ENCODE measurements at places on chromosomes 16 and 17. TPM values are rescaled to one million over a fixed set of nuclear protein-coding genes. Genes with fewer than 3 reads are reported as not detected.

The DNAH9 gene
- total RNA-seq = 7.2 TPM

The RIPOR1 gene
- total RNA-seq = 66.3 TPM

The HEATR9 gene
- total RNA-seq = not detected

The TEX19 gene
- total RNA-seq = not detected

The DPEP3 gene
- 0.14 TPM for total RNA-seq

The KIF18B gene
- total RNA-seq = not detected

The CTRB2 gene
- not detected for total RNA-seq

The UQCRC2 gene
- 97.1 TPM for total RNA-seq

The HMOX2 gene
- total RNA-seq = 30.5 TPM

The CHMP1A gene
- 59.4 TPM for total RNA-seq

The ERI2 gene
- total RNA-seq = 0.88 TPM

The ESRP2 gene
- total RNA-seq = 0.70 TPM

The CLEC18A gene
- not detected for total RNA-seq

The RNF222 gene
- not detected for total RNA-seq

The KRT9 gene
- total RNA-seq = not detected

The HOXB5 gene
- total RNA-seq = 0.55 TPM

The SCN4A gene
- 0.24 TPM for total RNA-seq

The SULT1A2 gene
- total RNA-seq = 0.46 TPM

The ADAMTS18 gene
- total RNA-seq = not detected

- H3K27ac ChIP-seq = no peak overlapping the region
- DNase-seq = no peak
- no peaks in the 10 kb centered on the region for H3K36me3 ChIP-seq
- H3K27me3 ChIP-seq = peaks cover 13% of the 10 kb centered on the region
Measured at GRCh38 chr17:72334205-72334604, 213.4 kb downstream of the SOX9 start.

GRCh38 chr16:88768071-88768783, 16.8 kb downstream of the PIEZO1 start:
- peak overlapping the region; percentile 65 for H3K27ac ChIP-seq
- no peaks in the 10 kb centered on the region for H3K36me3 ChIP-seq
- H3K27me3 ChIP-seq = no peaks in the 10 kb centered on the region
- H3K4me1 ChIP-seq = peaks cover 10% of the 10 kb centered on the region

- no peak overlapping the region for H3K4me3 ChIP-seq
- no peaks in the 10 kb centered on the region for H3K36me3 ChIP-seq
- no peaks in the 10 kb centered on the region for H3K27me3 ChIP-seq
Measured at GRCh38 chr17:77611791-77612502, 346.6 kb upstream of the TNRC6C start.

GRCh38 chr17:56309897-56310296, 156.6 kb downstream of the ANKFN1 start:
- no peaks in the 10 kb centered on the region for H3K4me1 ChIP-seq
- H3K36me3 ChIP-seq = no peaks in the 10 kb centered on the region
- H3K4me3 ChIP-seq = no peak overlapping the region
- DNase-seq = no peak
- H3K27me3 ChIP-seq = no peaks in the 10 kb centered on the region

- no peaks in the 10 kb centered on the region for H3K36me3 ChIP-seq
- no peak for DNase-seq
- H3K4me3 ChIP-seq = no peak overlapping the region
- H3K27me3 ChIP-seq = no peaks in the 10 kb centered on the region
- no peaks in the 10 kb centered on the region for H3K4me1 ChIP-seq
Measured at GRCh38 chr16:71552698-71553503, 24.0 kb downstream of the TAT start.

- no peaks in the 10 kb centered on the region for H3K27me3 ChIP-seq
- H3K36me3 ChIP-seq = no peaks in the 10 kb centered on the region
- no peak for DNase-seq
- no peak overlapping the region for H3K27ac ChIP-seq
- H3K4me3 ChIP-seq = no peak overlapping the region
Measured at GRCh38 chr16:81928975-81929374, 82.3 kb downstream of the SDR42E1 start.

GRCh38 chr16:86016201-86016965, 117.4 kb downstream of the IRF8 start:
- H3K27me3 ChIP-seq = no peaks in the 10 kb centered on the region
- H3K4me3 ChIP-seq = no peak overlapping the region
- H3K4me1 ChIP-seq = no peaks in the 10 kb centered on the region
- no peaks in the 10 kb centered on the region for H3K36me3 ChIP-seq

DNA sequence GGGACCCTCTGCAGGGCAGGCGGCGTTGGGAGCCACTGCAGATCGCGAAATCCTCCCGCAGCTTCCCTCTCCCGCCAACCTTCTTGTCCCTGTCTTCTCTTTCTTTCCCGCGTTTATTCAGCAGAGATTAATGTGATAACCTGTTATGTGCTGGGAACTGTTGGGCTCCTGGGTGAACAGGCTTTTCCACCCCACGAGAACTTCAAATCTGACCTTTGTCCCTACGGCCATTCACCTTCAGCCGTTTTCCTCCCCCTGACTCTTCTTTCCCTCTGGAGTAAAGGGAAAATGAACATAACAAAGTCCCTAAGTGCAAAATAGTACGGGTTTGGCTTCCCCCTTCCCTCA, 15.2 kb upstream of the KPNA2 start:
- DNase-seq = no peak
- H3K4me3 ChIP-seq = peak overlapping the region; percentile 48
- H3K4me1 ChIP-seq = no peaks in the 10 kb centered on the region
- H3K27ac ChIP-seq = peak overlapping the region; percentile 94
- no peaks in the 10 kb centered on the region for H3K36me3 ChIP-seq
- H3K27me3 ChIP-seq = no peaks in the 10 kb centered on the region

DNA sequence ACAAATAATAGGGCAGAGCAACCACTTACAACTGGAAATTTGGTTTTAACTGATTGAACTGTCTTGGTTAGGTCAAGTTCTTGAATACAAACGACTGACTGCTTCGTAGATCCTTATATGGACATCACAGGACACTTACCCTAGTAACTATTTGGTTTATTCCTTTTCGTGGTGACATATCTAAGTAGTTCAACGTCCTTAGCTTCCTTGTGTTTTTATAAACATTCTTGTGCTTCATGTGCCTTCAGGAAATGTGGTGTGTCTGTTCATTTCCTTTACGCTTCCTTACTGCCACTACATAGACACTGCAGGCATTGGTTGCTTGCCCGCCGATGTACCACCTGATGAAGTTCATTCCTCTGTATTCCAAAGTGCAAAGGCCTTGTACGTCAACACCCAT, 59.3 kb downstream of the USP10 start:
- H3K4me3 ChIP-seq = no peak overlapping the region
- no peak overlapping the region for H3K27ac ChIP-seq
- no peak for DNase-seq
- no peaks in the 10 kb centered on the region for H3K4me1 ChIP-seq

- H3K4me1 ChIP-seq = no peaks in the 10 kb centered on the region
- no peaks in the 10 kb centered on the region for H3K36me3 ChIP-seq
- no peak overlapping the region for H3K27ac ChIP-seq
- no peak overlapping the region for H3K4me3 ChIP-seq
- no peaks in the 10 kb centered on the region for H3K27me3 ChIP-seq
Measured at GRCh38 chr16:47395733-47396498, 64.9 kb downstream of the ITFG1 start.

DNA sequence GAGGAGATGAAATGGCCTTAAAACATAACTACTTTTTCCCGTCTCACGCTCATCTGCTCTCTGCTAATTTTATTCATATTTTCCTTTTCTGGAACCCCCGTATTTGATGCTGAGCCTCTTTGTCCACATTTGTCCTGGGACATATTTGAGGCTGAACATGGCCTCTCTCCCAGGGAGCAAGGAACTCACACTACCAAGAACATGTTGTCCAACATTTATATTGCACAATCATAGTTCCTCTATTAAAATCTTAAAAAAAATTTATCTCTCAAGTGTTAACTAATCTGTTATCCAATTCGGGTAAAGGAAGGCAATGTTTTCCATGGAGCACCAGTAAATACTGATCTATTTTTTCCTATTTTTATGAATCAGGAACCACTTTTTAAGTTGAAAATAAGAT, 60.2 kb downstream of the CMC2 start:
- H3K36me3 ChIP-seq = no peaks in the 10 kb centered on the region
- no peaks in the 10 kb centered on the region for H3K4me1 ChIP-seq
- DNase-seq = no peak
- H3K27me3 ChIP-seq = no peaks in the 10 kb centered on the region
- H3K4me3 ChIP-seq = no peak overlapping the region

DNA sequence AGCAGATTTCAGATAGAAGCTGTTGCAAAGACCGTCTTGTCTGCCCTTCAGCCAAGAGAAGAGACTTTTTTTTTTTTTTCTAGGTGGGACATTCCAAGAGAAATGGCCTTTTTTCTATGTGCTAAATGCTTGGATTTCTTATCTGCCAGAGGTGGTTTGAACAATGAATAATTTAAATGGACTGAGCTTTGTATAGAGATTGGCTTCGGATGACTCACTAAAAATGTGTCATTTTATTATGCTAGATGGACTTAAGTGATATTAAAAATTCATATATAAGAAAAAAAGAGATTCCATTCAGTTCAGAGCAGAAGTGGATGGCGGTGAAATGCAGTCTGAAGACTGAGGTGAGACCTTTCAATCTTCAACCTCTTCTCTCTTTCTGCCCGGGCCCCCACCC, 58.4 kb downstream of the MEAK7 start:
- no peak overlapping the region for H3K27ac ChIP-seq
- DNase-seq = no peak
- no peak overlapping the region for H3K4me3 ChIP-seq
- no peaks in the 10 kb centered on the region for H3K36me3 ChIP-seq
- no peaks in the 10 kb centered on the region for H3K4me1 ChIP-seq
- no peaks in the 10 kb centered on the region for H3K27me3 ChIP-seq

GRCh38 chr17:78394209-78394608, 15.8 kb downstream of the PGS1 start:
- H3K27me3 ChIP-seq = no peaks in the 10 kb centered on the region
- H3K27ac ChIP-seq = no peak overlapping the region
- no peak for DNase-seq

DNA sequence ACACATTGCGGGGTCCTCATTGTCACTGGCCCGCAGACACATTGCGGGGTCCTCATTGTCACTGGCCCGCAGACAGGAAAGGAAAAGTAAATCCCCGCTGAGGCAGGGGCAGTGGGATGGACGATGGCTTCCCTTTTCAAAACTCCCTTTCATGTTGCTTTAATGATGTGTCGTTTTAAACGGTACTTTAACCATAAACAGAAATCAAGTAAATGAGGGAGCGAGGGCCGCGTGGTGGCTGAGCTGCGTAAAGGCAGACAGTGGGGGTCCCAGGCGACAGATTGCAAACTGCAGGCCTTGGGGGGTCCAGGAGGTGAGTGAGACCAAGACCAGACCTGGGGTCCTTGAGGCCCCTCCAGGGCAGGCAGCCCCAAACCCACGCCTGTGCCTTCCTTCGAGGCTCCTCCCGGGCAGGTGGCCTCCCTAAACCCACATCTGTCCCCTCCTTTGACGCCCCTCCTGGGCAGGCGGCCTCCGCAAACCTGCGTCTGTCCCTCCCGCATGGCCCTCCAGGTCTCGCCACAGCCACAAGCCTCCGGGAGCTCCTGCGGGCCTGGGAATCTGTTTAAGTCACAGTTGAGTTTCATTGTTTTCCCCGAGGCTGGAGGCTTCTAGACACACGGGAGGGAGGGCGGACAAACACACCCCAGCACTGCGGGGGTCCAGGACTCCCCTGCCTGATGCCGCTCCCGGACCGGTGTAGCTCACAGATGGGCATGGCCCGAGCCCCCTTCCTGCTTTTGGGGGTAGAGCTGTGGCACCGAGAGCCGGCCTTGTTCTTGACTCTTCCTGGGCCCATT, 7.3 kb downstream of the PIEZO1 start:
- no peak overlapping the region for H3K27ac ChIP-seq
- H3K27me3 ChIP-seq = no peaks in the 10 kb centered on the region
- peaks cover 36% of the 10 kb centered on the region for H3K4me1 ChIP-seq
- H3K36me3 ChIP-seq = no peaks in the 10 kb centered on the region
- DNase-seq = no peak
- H3K4me3 ChIP-seq = no peak overlapping the region

DNA sequence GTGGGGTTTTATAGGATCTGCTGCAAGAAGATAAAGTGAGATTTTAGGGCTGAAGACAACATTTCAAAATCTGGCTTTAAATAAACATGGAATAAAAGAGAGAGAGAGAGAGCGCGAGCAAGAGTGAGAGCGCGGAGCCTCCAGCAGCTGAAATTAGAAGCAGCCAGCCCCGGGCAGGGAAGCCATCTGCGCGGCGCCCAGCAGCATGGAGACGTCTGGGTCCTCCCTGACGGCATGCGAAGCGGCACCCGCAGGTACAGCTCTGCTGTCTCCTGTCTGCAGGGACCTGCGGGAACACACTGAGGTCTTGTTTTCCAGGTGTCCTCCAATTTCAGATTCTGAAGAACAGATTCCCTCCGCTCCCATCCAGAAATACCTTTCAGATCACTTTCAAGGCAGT, 7.9 kb upstream of the BAIAP2 start:
- DNase-seq = no peak
- no peaks in the 10 kb centered on the region for H3K36me3 ChIP-seq
- H3K27me3 ChIP-seq = peaks cover 7% of the 10 kb centered on the region
- H3K27ac ChIP-seq = no peak overlapping the region
- H3K4me3 ChIP-seq = no peak overlapping the region

DNA sequence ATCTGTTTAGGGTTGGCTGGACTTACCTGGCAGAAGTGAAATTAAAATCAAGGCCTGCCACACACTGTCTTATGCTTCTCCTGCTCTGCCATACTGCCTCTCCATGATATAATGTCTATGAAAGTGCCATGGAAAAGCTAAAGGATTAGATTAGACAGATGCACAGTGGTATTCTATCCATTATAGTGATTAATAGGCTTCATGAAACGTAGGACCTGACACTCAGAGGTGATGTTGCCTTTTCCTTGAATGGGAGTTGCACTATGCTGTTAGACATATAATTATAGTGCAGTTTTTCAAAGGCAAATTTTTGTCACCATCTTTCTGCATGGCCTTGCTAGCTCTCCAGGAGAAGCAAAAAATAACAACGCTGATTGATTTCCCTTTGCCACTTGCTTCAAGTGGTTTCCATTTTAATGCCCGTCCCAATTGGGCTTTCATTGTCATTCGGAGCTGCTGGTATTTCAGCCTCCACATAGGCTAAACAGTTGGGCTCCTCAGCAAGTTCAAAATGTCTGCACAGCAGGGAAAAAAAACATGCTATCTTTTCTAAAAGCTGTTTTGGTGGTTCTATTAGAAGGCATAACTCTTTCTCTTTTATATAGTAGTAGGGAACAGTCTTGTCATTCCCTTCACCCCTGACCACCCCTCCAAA, 502.8 kb upstream of the GOT2 start:
- no peaks in the 10 kb centered on the region for H3K27me3 ChIP-seq
- no peak overlapping the region for H3K27ac ChIP-seq

Data from uterus (tissue), 4 donors.